Nephron progenitor cell (in vitro differentiated cells): ENCODE measurements at places on chromosomes 7 and 10.

DNA sequence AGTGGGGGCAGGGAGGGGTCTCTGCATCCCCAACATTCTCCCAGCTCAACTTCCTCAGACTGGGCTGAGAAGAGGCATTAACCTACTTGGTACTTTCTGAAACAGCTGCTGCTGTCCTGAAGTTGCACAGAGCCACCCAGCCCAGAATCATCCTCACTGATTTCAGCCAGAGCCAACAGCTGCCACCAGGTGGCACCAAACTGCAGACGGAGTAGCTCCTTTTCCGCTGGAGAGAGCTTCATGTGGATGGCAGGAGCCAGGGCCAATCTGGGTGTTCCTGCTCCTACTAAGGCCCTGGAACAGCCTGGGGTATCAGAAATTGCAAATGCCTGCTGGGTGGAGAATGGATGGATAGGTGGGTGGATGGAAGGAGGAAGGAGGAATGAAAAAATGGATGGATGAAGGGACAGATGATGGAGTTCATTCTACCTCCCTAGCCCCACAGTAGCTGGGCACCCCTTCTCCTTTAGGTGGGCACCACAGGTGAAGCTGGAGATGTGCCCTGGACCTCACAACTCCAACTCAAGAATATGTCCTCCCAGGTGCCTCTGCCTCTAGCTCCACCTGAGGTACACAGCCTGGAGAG is 11.8 kb upstream of the DRGX start:
- no peak overlapping the region for H3K4me3 ChIP-seq
- H3K4me1 ChIP-seq = peaks cover 4% of the 10 kb centered on the region
- DNase-seq = peak; percentile 88
- no peaks in the 10 kb centered on the region for H3K36me3 ChIP-seq

- H3K27ac ChIP-seq = no peak overlapping the region
- H3K4me3 ChIP-seq = peak overlapping the region; percentile 71
- peak; percentile 55 for DNase-seq
Observed at GRCh38 chr7:5598769-5599371, 175.2 kb upstream of the TNRC18 start.

DNA sequence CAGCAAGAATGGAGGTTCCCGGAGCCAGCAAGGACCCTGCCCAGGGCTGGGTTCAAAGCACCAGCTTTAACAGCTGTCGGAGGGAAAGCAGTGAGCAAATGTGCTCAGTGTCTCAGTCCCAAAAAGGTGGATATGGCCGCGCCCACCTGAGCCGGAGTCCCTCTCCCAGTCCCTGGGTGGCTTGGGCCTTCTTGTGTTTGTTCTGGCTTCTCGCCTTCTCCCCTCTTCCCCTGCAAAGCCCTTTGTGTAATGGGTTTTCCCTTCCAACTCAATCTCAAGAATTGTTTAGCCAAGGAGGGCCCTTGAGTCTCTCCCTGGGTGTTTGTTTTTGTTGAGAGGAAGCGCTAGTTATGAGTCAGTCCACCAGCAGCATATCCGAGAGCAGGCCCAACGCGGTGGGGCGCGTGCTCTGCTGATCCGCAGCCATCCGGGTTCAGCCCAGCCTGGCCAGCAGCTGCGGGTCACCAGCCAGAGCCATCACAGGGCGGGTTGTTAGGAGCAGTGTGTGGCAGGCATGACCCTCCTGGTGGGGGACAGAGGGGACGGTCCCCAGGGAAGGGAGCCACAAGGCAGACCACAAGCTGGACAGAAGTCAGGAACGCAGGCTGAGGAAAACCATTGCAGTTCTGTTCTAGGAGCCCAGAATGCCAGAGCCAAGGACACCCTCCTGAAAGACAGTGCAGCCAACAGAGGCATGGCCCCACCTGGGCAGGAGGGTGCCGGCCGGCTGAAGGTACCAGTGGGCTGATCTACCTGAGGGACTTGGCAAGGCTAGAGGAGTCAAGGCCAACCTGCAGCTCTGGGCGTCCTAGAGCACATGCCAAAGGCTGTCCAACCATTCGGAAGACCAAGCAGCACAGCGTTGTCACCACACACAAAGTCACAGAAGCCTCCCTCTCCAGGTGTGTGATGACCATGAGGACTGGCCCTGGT is 21.3 kb downstream of the CALML3 start:
- DNase-seq = no peak
- peaks cover 9% of the 10 kb centered on the region for H3K36me3 ChIP-seq
- no peak overlapping the region for H3K4me3 ChIP-seq
- no peaks in the 10 kb centered on the region for H3K27me3 ChIP-seq
- peaks cover 22% of the 10 kb centered on the region for H3K4me1 ChIP-seq

DNA sequence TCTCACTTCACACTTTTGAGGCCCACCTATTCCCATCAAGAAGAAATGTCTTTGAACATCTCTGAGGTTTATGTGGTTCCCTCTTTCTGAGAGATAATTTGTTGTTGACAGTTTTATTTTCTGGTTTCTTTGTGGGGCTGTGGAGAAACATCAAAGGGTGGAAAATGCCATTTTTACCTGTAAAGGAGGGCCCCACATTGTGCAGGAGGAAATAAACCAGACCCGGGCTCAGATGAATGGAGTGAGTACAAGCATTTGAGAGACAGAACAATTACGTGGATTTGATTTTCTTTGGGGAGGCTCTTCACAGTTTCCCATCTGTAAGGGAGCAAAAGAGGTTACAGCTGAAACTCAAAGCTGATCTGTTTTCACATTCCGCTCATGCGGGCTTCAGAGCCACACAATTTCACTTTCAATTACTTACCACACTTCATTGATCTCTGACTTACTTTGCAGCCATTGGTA is 29.8 kb downstream of the ITPRIP start:
- H3K4me1 ChIP-seq = peaks cover 34% of the 10 kb centered on the region
- H3K36me3 ChIP-seq = peaks cover 32% of the 10 kb centered on the region
- no peak for DNase-seq
- H3K27me3 ChIP-seq = no peaks in the 10 kb centered on the region

GRCh38 chr7:156999958-157000726 is 10.3 kb downstream of the MNX1 start:
- peak overlapping the region; percentile 61 for H3K4me3 ChIP-seq
- no peak overlapping the region for H3K27ac ChIP-seq
- no peaks in the 10 kb centered on the region for H3K36me3 ChIP-seq
- no peak for DNase-seq

DNA sequence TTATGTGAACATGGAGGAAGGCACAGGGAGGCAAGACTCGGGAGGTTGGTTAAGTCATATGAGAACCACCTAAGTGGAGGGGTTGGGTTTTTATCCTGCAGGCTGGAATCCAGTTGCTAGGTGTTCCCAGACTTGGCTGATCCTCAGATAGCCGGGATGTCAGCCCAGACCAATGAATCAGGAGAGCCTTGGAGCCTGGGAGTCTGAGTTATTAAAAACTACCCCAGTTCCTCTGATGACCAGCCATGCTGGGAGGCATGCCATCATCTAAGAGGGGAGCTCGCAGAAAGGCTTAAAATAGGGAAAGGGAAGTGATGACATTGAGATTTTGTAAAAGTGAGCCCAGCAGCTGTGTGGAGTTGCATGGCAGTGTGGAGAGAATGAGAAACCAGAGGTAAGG is 238.1 kb downstream of the ZNF248 start:
- no peak overlapping the region for H3K27ac ChIP-seq
- H3K4me1 ChIP-seq = no peaks in the 10 kb centered on the region
- H3K27me3 ChIP-seq = no peaks in the 10 kb centered on the region
- H3K4me3 ChIP-seq = no peak overlapping the region

DNA sequence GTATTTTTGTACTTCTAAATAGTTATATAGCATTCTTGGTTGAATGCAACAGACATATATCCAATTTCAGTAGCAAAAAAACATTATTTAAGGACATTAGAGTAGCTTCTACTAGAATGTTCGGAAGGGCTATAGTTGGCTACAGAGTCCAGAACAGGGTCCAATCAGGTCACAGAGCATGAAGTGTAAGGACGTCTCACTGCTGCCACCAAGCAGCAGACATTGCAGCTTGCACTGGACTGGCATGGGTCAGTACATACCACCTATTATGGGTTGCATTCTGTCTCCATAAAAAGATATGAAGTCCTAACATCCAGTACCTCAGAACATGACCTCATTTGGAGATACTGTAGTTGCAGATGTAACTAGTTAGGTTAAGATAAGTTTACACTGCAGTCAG is 87.3 kb downstream of the LHFPL3 start:
- DNase-seq = no peak
- H3K27me3 ChIP-seq = peaks cover 11% of the 10 kb centered on the region
- no peak overlapping the region for H3K27ac ChIP-seq
- no peaks in the 10 kb centered on the region for H3K36me3 ChIP-seq

GRCh38 chr7:50978633-50979215 is 196.0 kb upstream of the GRB10 start:
- DNase-seq = no peak
- H3K27ac ChIP-seq = no peak overlapping the region
- no peaks in the 10 kb centered on the region for H3K4me1 ChIP-seq

DNA sequence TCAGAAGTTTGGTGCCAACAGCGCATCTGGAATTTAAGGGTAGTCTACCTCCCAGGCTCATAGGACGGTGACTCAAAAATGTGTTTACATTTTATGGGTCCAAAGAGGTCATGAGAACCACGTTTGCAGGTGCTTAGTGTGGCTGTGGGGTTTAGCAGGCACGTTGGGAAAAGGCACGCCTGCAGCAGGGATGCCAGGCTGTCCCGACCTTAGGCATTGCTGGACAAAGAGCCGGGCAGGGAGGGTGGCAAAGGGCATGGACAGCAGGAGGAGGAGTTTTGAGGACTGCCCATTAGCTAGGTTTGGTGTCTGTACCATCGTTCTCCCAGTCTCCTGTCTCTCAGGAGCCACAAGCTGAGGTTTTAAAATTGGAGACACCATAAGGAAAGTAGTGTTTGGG is 104.4 kb downstream of the TRRAP start:
- no peak overlapping the region for H3K27ac ChIP-seq
- no peak overlapping the region for H3K4me3 ChIP-seq
- H3K4me1 ChIP-seq = no peaks in the 10 kb centered on the region
- H3K27me3 ChIP-seq = no peaks in the 10 kb centered on the region
- peaks cover 84% of the 10 kb centered on the region for H3K36me3 ChIP-seq

DNA sequence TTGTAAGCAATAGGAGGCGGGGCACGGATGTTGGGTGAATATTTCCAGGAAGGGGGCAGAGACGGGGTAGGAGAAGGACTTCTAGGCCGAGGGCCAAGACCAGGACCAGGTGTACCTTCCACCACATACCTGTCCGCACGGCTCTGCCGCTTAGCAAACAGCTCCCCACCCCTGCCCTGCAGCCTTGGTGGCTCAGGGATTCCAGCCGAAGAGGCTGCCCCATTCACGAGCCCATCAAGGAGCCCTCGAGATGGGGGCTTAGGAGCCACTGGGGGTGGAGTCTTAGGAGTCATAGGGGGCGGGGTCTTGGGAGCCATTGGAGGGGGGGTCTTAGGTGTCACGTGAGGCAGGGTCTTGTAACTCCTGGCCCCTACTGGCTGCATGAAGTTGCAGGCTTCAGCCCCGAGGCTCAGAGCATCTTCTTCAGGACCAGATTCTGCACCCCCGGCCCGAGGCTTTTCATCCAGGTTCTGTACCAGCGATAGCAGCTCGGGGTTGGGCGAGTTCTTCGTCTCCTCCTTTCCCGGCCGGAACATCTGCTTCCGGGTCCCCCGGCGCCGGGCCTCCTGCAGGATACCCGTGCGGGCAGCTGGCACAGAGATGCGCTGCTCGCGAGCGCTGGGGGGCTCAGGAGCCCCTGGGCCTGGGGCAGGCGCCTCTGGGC is 6.1 kb upstream of the MYOZ1 start:
- H3K36me3 ChIP-seq = no peaks in the 10 kb centered on the region
- peak; percentile 67 for DNase-seq
- H3K4me1 ChIP-seq = peaks cover 41% of the 10 kb centered on the region
- no peak overlapping the region for H3K27ac ChIP-seq
- peaks cover 9% of the 10 kb centered on the region for H3K27me3 ChIP-seq

DNA sequence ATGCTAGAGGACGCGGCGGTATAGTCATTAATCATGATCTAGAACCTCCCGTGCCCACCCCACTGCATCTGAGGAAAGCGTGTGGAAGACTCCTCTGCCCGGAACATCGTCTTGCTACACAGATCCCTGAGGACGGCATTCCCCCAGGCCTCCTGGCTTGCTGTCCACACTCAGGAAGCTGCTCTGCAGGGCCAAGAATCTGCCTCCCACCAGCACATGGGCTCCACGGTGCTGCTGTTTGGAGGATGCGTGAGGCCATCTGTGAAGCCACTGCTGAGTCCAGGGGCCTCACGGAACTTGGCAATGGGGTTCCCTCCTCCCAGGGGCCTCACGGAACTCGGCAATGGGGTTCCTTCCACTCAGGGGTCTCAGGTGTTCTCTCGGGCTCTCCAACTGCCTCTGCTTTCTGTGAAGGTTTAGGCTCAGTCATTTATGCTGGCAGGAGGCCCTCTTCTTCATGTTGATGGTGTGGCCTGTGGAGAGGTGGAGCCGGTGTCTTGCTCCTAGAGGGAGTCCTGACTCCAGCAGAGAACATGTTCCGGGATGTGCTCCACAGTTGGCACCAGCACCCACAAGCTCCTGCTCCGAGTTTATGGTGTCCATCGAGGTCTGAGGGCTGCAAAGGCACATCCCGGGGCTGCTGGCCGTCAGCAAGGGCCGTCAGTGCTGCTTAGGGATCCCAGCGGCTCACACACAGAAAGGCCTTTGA is 273.3 kb downstream of the DNAJB6 start:
- H3K27me3 ChIP-seq = peaks cover 2% of the 10 kb centered on the region
- no peak for DNase-seq
- no peak overlapping the region for H3K4me3 ChIP-seq
- peaks cover 42% of the 10 kb centered on the region for H3K4me1 ChIP-seq
- H3K36me3 ChIP-seq = peaks cover 5% of the 10 kb centered on the region

DNA sequence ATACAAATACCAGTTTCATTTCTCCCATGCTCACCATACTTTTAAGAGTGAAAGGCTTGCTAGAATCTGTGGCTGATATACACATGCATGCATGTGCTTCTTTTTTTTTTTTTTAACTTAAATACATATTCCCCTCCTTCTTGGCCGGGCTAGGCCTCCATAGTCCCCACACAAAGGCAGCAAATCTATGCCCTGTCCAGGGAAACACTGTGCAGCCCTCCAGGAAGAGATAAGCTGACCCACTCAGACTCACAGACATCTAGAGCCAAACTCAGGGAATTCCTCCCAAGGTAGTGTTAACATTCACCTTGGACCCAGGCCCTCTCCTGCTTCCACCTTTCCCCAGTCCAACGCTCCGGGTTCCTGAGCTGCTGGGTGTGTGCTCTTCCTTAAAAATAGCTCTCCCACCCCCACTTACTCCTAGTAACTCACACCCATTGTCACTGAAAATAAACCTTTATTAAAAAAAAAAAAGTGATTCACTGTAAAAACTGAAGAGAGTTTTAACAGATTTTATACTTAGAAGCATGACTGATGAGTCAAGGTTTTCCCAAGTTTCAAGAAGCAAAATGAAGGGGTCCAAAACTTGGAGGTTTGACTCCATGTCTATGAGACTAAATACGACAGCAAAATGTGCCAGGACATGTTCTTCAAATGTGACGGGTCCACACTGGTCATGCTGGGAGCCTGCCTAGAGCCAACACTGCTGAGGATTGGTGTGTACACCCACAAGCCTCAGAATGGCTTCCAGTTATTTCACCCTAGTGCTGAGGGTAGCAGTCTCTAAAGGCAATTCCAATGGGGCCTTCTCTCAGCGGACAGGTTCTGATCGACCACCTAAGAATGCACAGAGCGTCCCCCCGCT is 159.5 kb downstream of the GLI3 start:
- H3K4me1 ChIP-seq = peaks cover 84% of the 10 kb centered on the region
- H3K27me3 ChIP-seq = no peaks in the 10 kb centered on the region
- peaks cover 88% of the 10 kb centered on the region for H3K36me3 ChIP-seq
- H3K4me3 ChIP-seq = no peak overlapping the region
